HCT116 (cell line): ENCODE measurements at places on chromosomes 5 and 9.
A peak's percentile ranks its signal among the peaks of the same experiment; 100 is the strongest.

DNA sequence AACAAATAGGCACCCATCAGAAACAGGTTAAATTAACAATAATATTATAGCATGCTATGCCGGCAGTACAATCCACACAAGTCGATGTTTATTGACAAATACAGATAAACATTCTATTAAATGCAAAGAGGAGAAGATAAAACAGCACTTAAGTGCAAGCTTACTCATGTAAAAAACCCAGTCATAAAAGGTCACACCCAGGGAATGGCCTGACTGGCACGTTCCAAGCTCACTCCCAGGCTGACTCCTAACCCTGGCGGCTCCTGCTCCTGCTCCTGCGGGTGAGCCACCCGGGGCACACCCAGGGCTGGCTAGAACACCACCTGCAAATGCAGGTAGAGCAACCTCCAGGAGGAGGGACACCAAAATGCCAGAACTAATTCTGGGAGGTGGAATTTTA, 66.9 kb downstream of the SEMA4D start:
- peaks cover 62% of the 10 kb centered on the region for H3K4me1 ChIP-seq
- DNase-seq, result no peak
- no peaks in the 10 kb centered on the region for H3K27me3 ChIP-seq
- H3K4me3 ChIP-seq, result no peak overlapping the region

DNA sequence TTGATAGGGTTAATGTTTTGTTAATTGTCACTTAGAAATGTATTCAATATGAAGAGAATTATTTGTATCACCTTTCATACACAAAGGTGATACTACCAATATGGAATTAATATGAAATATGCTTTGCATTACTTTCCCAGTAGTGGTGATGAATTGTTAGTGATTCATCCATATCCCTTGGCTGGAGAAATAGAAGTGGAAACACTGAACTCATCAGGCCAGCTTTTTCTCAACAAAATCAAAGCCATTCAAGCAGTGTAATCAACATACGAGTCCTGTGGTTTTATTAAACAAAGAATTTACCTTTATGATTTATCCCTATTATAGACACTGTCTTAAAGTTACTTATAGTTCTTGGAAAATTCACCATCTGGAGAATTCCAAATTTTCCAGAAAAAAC, 264.0 kb upstream of the MEF2C start:
- no peaks in the 10 kb centered on the region for H3K27me3 ChIP-seq
- no peak overlapping the region for H3K4me3 ChIP-seq
- H3K4me1 ChIP-seq, result no peaks in the 10 kb centered on the region
- H3K27ac ChIP-seq, result no peak overlapping the region

- no peak overlapping the region for H3K27ac ChIP-seq
- no peak for DNase-seq
- no peaks in the 10 kb centered on the region for H3K27me3 ChIP-seq
- H3K4me3 ChIP-seq, result no peak overlapping the region
- no peaks in the 10 kb centered on the region for H3K36me3 ChIP-seq
Observed at GRCh38 chr5:39498278-39498952, 73.6 kb upstream of the DAB2 start.

- H3K36me3 ChIP-seq, result peaks cover 11% of the 10 kb centered on the region
- H3K27ac ChIP-seq, result peak overlapping the region; percentile 73
- peak overlapping the region; percentile 78 for H3K4me3 ChIP-seq
- H3K27me3 ChIP-seq, result no peaks in the 10 kb centered on the region
- peaks cover 42% of the 10 kb centered on the region for H3K4me1 ChIP-seq
Observed at GRCh38 chr9:135499326-135500070, 984 bp upstream of the MRPS2 start.

DNA sequence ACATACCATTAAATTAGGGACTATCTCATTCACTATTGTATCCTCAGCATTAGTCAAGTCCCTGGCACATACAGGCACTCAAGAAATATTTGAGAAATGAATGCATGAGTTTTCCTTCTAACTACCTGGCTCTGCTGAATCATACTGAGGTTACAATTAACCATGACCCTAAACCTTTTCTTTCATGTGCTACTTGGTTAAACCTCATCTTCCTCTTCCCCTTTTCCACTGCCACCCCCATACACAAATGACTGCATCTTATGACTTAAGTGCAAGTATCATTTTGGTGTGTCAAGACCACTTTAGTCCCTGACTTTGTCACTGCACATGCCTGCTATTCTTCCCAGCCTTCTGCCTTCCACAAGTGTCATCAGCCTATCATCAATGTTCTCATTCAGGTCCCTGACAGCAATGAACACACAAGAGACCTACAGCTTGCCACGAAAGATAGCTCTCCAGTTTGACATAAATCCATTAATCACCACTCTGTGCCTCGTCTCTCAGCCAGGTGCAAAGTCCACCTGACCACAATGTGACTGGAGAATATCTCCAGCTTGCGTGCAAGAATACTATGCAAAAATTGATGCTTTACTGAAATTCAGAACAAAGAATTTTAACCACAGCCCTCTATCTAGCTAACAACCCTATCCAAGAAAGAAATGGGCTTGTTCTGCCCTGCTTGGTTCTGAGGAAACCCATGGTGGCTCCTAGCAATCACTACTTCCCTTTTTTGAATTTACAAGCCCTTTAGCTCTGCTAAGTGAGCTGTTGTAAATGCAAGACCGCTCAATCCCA, 74.5 kb downstream of the MAPKAP1 start:
- peak overlapping the region; percentile 33 for H3K4me3 ChIP-seq
- no peaks in the 10 kb centered on the region for H3K36me3 ChIP-seq
- no peak for DNase-seq
- H3K27ac ChIP-seq, result no peak overlapping the region

- no peaks in the 10 kb centered on the region for H3K27me3 ChIP-seq
- no peak overlapping the region for H3K4me3 ChIP-seq
- H3K4me1 ChIP-seq, result no peaks in the 10 kb centered on the region
Observed at GRCh38 chr5:81632679-81633078, 118.2 kb downstream of the SSBP2 start.

DNA sequence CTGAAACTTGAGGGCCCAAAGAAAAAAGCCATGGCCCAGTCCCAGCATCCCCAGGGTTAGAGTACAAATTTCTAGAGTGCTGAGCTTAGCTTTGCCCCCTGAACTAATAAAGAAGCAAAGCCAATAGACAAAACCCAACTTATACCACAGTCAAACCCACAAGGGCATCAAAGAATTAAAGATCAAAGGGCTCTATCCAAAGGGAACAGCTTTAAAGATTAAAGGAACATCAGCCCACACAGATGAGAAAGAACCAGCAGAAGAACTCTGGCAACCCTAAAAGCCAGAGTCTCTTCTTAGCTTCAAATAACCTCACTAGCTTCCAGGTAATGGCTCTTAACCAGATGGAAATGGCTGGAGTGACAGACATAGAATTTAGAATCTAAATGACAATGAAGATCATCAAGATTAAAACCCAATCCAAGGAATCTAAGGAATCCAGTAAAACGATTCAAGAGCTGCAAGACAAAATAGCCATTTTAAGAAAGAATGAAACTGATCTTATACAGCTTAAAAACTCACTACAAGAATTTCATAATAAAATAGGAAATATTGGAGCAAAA, 93.9 kb downstream of the YIPF5 start:
- no peak for DNase-seq
- no peak overlapping the region for H3K4me3 ChIP-seq
- no peak overlapping the region for H3K27ac ChIP-seq
- no peaks in the 10 kb centered on the region for H3K27me3 ChIP-seq

GRCh38 chr9:14373336-14373666, 59.4 kb upstream of the NFIB start:
- no peak overlapping the region for H3K4me3 ChIP-seq
- peaks cover 14% of the 10 kb centered on the region for H3K4me1 ChIP-seq
- no peaks in the 10 kb centered on the region for H3K27me3 ChIP-seq
- H3K27ac ChIP-seq, result no peak overlapping the region
- DNase-seq, result no peak

DNA sequence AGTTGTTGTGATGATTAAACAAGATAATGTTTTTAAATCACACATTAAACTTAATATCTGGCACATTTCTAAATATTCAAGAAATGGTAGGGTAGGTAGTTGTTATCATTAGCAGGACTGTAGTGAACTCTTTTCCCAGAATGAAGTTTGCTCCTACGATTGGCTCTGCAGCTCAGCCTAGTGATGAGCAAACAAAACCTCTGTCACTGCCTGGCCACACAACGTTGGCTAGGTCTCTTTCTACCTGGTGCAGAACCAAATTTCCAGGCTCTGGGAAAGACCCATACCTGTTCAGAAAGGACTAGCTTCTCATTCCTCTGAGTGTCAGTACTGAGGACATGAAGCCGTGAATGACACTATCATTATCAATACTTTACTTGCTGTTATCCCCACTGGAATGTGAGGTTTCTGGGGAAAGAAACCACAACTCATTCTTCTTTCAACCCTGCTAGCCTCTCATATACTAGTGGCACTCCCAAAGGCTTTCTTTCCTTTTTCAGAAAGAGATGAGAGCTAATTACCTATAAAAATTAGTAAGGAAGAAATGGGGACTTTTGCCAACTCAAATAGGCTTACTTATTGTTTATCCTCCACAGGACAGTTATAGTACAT, 219.3 kb upstream of the TRIM32 start:
- no peak for DNase-seq
- H3K36me3 ChIP-seq, result no peaks in the 10 kb centered on the region
- H3K4me3 ChIP-seq, result no peak overlapping the region
- H3K27ac ChIP-seq, result no peak overlapping the region
- H3K4me1 ChIP-seq, result no peaks in the 10 kb centered on the region

DNA sequence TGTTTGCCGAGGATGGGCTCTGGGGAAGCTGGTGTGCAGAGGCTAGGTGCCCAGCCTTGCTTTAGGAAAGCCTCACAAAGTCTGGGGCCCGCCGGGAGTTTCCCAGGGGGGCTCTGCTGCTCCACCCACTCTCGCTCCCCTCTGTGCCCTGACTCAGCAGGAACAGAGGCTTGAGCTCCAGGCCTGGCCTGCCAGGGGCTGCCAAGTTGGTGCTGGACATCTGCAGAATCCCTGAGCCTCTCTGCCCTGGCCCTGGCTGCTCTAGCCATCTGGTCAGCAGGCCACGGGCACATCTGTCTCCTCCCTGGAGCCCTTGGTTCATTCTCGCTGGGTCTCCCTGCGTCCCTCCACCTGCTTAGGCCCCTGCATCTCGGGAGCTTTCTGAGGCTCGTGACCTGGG, 647 bp upstream of the ADAMTSL2 start:
- H3K27me3 ChIP-seq, result no peaks in the 10 kb centered on the region
- H3K27ac ChIP-seq, result no peak overlapping the region; the same call in 1 of the 2 replicates
- no peaks in the 10 kb centered on the region for H3K4me1 ChIP-seq
- no peak for DNase-seq
